ENCODE measurements at places on chromosomes 1 and 21. TPM values are rescaled to one million over a fixed set of nuclear protein-coding genes. Genes with fewer than 3 reads are reported as not detected.

PTPRC gene
- 4.7 TPM for total RNA-seq

HRNR gene
- not detected for total RNA-seq

TPTE gene
- not detected for total RNA-seq

HNRNPCL2 gene
- total RNA-seq: not detected

C1orf210 gene
- total RNA-seq: not detected

TMED5 gene
- 18.2 TPM for total RNA-seq

DYNLT5 gene
- 4.0 TPM for total RNA-seq

NTRK1 gene
- total RNA-seq: 0.35 TPM

TNFRSF8 gene
- 0.22 TPM for total RNA-seq

AMY1A gene
- not detected for total RNA-seq

TMEM269 gene
- 0.18 TPM for total RNA-seq

LCE2B gene
- total RNA-seq: not detected

CD1B gene
- 0.09 TPM for total RNA-seq

AMPD1 gene
- 49.3 TPM for total RNA-seq

CFHR3 gene
- 1.2 TPM for total RNA-seq

SFN gene
- 0.18 TPM for total RNA-seq

SAMSN1 gene
- 2.2 TPM for total RNA-seq

SH2D1B gene
- total RNA-seq: 0.27 TPM

MAP3K7CL gene
- 53.5 TPM for total RNA-seq

ADCY10 gene
- 0.18 TPM for total RNA-seq

FCGR2B gene
- total RNA-seq: 0.22 TPM

SPATA45 gene
- total RNA-seq: 0.44 TPM

DNM3 gene
- total RNA-seq: 7.0 TPM

TIE1 gene
- total RNA-seq: 32.7 TPM

RPE65 gene
- total RNA-seq: 0.04 TPM

OR2T2 gene
- not detected for total RNA-seq

LCE3E gene
- not detected for total RNA-seq

CD48 gene
- total RNA-seq: 1.2 TPM

FCRL1 gene
- 0.09 TPM for total RNA-seq

HMGCS2 gene
- 0.13 TPM for total RNA-seq

B3GALNT2 gene
- total RNA-seq: 27.3 TPM

HTR6 gene
- not detected for total RNA-seq

ARHGEF10L gene
- total RNA-seq: 14.1 TPM

USP33 gene
- total RNA-seq: 47.2 TPM

FCRL2 gene
- total RNA-seq: not detected

ESPN gene
- 0.22 TPM for total RNA-seq

CDC42 gene
- total RNA-seq: 234 TPM

GPR52 gene
- 0.89 TPM for total RNA-seq

KCNQ4 gene
- total RNA-seq: 6.3 TPM

CLIC6 gene
- 0.04 TPM for total RNA-seq

ENTREP3 gene
- total RNA-seq: 4.2 TPM

HAPLN2 gene
- total RNA-seq: 0.44 TPM

LRRIQ3 gene
- 0.35 TPM for total RNA-seq

FCGR1A gene
- 1.4 TPM for total RNA-seq

SLC6A17 gene
- total RNA-seq: 0.04 TPM

LAMB3 gene
- 0.66 TPM for total RNA-seq

MARK1 gene
- total RNA-seq: 6.8 TPM

TMEM81 gene
- 1.6 TPM for total RNA-seq

OR2M3 gene
- not detected for total RNA-seq

LYPLAL1 gene
- 53.9 TPM for total RNA-seq

ASTN1 gene
- total RNA-seq: 7.8 TPM
